Uterus (tissue), 4 donors: ENCODE measurements at places on chromosomes 6 and 20.

GRCh38 chr6:147942363-147942762 lies 400.3 kb upstream of the SASH1 start:
- no peak for DNase-seq

GRCh38 chr20:719816-720215 lies 44.2 kb upstream of the SCRT2 start:
- DNase-seq = no peak

GRCh38 chr6:168206186-168206585 lies 113.4 kb downstream of the DACT2 start:
- DNase-seq = no peak

DNA sequence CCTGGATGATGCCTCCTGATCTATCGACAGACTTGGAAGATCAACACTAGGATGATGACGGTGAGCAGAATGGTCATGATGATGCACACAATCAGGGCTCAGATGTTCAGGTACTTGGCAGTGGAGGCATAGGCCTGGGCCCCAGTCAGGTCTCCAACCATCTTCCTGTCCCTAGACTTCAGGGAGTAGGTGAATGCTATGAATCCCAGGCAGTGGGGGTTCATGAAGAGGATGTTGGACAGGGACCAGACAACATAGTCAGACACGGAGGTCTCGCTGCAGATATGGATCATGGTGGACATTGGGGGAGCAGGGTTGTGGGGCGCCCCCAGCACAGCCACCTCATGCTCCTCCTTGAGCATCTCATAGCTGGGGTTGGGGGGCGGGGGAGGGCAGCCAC lies 27.5 kb downstream of the HLA-F start:
- no peak for DNase-seq

DNA sequence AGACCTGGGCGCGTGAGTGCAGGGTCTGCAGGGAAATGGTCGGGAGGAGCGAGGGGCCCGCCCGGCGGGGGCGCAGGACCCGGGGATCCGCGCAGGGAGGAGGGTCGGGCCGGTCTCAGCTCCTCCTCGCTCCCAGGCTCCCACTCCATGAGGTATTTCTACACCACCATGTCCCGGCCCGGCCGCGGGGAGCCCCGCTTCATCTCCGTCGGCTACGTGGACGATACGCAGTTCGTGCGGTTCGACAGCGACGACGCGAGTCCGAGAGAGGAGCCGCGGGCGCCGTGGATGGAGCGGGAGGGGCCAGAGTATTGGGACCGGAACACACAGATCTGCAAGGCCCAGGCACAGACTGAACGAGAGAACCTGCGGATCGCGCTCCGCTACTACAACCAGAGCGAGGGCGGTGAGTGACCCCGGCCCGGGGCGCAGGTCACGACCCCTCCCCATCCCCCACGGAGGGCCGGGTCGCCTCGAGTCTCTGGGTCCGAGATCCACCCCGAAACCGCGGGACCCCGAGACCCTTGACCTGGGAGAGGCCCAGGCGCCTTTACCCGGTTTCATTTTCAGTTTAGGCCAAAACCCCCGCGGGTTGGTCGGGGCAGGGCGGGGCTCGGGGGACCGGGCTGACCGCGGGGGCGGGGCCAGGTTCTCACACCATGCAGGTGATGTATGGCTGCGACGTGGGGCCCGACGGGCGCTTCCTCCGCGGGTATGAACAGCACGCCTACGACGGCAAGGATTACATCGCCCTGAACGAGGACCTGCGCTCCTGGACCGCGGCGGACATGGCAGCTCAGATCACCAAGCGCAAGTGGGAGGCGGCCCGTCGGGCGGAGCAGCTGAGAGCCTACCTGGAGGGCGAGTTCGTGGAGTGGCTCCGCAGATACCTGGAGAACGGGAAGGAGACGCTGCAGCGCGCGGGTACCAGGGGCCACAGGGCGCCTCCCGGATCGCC lies 54.2 kb upstream of the HLA-A start:
- peak; percentile 85 for DNase-seq

DNA sequence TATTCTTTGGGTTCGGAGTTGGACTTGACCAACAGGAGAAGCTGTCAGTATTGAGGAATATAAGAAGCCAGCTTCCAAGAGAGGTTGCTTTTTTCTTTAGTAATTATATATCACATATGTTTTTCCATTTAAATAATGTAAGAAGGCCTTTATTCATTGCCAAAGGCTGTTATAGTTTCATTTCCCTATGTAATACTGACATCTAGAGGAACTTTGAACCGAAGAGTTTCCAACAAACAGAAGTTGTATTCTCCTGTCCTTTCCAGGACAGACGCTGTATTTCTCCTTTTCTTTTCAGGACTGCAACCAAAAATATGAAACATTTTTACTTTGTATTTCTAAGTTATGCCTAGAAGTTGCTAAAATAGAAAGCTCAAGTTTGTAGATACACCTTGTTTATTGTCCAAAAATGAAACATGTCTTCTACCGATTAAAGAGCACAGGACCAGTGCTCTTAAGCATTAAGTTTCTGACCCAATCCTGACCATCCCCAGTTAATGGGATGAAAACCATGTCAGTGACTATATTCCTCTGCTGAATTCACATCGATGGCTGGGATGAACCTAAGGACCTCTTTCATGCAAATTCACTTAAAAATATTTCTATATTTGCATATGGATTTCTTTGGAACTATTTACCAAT lies 55.1 kb downstream of the MYLK4 start:
- no peak for DNase-seq

GRCh38 chr6:130783416-130784107 lies 43.6 kb upstream of the SMLR1 start:
- no peak for DNase-seq

- DNase-seq = no peak
These were observed 161.5 kb upstream of the CDH4 start for GRCh38 chr20:61090541-61090940.

DNA sequence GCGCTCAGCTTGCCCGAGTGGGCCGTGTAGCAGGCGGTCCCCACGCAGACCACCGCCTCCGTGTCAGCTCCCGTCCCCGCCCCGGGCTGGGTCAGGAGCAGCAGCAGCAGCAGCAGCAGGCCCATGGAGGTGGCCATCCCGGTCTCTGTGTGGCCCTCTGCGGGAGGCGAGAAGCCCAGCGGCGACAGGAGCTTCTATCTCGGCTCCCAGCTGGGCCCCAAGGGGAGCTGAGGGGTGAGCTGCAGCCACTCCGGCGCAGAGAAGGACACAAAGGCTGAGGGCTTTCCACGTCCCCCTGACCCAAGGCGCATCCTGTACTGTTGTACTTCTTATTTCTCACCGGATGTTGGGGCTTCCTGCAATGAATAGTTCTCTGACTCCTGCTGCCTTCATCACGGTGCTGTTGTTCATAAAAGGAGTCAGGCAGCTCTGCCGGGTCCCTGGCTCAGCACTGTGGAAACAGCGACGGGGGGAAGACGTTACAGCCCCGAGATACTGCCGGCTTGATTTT lies at the start of gene CD93:
TSS of gene CD93 (minus strand) at position 269 of the 511 bp plus-strand sequence. CDS start at position 137, 132 bp downstream.
- peak; percentile 55 for DNase-seq

DNA sequence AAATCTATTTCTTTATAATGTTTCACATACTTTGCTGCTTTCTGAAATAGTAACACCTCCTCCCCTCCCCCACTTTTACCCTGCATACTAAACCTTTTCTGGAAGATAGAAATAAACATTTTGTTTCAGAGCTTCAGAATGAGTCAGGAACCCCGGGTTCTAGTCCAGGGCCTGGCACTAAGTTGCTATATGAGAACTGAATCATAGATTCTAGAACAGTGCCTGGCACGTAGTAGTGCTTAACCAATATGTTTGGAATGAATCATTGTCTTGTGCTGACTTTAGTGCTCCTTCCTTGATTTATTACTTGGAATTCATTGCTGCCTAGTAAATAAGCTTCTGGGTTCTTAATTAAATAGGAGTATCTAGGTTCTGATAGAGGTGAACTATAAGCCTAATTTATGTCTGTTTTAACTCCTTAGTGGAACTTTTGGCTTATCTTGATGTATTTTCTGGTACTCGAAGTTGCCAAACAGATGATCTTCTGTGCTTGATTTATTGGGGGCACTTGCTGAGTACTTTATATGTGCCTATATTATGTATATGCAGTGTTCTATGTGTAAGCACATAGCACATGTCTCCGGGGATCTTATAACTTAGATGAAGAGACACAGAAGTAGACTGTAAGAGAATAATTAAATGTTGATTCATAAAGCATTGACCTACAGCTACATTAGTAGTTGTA lies 18.6 kb downstream of the TAB2 start:
- no peak for DNase-seq

DNA sequence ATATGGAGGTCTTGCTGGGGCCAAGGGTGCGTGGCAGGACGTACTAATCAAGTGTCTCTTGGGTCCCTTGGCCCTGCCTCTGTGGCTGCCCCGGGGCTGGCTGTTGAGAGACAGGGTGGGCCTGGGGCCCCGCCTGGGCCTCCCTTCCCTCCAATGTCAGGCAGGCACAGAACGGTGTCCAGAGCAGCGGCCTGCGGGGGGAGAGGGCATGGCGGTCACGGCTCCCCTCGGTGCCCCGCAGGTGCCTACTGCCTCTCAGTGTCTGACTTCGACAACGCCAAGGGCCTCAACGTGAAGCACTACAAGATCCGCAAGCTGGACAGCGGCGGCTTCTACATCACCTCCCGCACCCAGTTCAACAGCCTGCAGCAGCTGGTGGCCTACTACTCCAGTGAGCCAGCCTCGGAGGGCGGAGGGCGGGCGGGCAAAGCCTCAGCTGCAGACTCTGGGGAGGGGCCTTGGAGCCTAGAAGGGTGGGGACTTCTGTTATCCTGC lies 50.0 kb downstream of the SRC start:
- DNase-seq = no peak

DNA sequence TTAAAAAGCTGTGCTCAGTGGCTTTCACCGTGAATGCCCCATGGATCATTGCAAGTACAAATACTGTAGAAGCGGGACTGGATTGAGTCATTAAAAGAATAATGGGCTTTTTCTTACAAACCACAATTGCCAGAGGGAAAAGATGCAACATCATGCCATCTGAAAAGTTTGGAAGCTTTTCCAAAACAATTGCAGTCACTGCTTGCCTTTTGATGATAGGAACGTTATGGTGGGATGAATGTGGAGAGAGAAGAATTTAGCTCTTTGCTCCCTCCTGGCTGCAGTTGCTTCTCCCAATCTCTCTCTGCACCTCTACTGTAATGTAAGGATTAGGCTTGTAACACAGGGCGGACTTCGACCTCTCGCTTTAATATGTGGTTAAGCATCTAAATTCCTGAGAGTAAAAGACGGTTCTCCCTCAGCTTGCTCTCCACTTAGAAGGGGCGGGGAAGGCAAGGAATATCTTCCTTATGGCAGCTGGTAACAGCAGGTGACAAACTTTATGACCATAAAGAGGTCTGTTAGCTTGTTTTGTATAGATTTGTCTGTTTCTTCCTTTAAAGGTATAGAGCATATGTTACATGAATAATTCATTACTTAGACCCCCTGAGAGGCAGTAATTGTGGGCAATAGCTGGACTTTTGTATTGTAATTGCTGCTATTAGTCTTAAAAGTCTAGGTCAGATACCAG lies 376.1 kb downstream of the UTRN start:
- no peak for DNase-seq

DNA sequence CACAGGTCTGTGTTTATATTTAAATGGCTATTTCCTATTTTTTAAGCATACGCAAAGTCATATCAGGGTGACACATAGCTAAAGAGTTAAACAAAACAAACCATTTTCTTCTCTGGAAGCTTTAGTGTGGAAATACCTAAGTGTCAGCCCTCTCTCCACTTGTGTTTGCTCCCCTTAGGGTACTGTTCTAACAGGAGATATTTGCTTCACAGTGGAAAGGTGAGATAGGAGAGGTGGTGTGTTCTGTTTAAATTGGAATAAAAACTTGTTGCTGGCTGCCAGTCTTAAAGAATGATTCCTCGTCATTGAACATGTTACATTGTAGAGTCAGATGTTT lies 18.9 kb downstream of the PHACTR2 start:
- DNase-seq = no peak

DNA sequence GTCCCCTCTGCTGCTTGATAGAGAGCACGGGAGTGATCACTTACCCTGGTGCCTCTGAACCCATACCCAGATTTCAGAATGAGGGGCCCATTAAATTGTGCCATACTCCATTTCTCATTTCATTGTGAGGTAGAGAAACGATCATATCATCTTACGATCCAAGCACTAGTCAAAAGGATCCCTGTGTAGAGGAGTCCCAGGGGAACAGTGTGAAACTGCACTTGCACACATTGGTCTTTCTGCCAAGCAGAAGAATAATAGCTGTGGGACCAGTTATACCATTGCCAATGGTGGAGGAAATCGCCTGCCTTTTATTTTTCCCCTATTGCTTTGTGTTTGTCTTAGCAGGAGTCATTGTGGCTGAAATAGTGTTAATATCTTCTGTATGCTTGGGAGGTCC lies 161.9 kb downstream of the FARS2 start:
- DNase-seq = no peak

DNA sequence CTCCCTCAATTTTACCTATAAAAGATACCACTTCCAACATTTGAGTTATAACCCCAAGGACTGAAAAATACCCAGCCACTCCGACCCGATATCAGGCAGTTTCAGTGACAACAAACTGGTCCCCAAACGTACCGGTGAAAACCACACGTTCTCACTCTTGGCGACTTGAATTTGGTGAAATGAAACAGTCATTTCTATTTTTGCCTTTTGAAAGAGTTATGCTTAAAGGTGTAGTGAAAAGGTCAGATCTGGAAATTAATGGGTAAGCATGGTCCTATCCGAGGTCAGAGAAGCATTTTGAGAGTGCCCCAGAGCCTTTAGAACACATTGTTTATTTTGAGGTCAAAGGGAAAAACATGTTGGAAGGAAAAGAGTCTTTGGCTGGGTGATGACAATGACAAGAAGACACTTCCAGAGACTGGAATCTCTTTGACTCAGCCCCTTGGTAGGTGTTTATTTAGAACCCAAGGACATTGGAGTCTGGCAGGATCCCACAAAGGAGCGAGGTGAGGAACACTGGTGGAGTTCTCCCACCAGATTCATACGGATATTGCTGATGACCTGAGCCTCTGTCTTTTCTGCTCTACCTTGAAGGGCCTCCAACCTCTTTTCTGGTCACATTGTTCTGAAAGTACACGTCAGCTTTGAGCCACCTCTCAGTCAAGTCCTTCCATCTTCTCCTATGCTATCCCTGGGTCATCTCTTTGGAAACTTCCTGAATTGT lies 235.0 kb downstream of the GMPR start:
- no peak for DNase-seq

- DNase-seq = no peak
These were observed 16.1 kb upstream of the UNC93A start for GRCh38 chr6:167275001-167275400.
